ENCODE measurements at places on chromosomes 7 and 10.

GRCh38 chr7:33789871-33790630 lies 115.3 kb upstream of the BMPER start:
- DNase-seq = no peak

GRCh38 chr7:114822844-114823243 lies 99.0 kb upstream of the MDFIC start:
- no peak for DNase-seq

GRCh38 chr7:2872296-2872874 lies 28.3 kb upstream of the GNA12 start:
- DNase-seq = no peak

GRCh38 chr7:28939844-28940544 lies 18.1 kb downstream of the TRIL start:
- DNase-seq = no peak

DNA sequence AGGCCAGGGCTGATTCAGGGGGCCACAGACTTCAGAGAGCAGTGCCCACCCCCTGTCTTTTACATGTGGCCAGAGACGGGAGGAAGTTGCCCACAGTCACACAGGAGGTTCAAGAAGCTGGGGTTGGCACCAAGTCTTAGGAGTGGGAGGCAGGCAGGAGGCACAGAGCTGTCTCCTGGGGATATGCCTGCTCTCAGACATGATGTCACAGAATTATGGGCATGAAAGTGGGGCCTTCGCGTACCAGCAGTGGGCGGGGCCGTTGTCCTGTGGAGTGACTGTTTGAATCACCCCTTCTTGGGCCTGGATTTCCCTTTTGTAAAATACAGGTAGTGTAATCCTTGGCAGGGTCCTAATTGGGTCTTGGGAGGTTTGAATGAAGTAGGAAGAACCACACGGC lies 81.2 kb upstream of the PPIF start:
- no peak for DNase-seq

- no peak for DNase-seq
These were observed 202.0 kb downstream of the ARL4A start for GRCh38 chr7:12889391-12889790.

DNA sequence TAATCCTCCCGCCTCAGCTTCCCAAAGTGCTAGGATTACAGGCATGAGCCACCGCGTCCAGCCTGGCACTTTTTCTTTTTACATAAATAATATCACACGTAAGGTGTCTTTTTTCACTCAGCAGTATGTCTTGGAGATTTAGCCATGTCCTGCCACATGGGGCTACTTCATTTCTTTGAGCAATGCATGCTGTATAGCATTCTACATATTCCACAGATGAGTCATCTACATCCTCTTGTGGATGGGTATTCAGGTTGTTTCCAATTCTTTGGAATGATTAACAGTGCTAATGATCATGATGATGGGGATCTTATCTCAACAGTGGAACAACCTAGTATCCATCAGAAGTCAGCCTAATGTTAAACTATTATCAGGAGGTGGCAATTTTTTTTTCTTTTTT lies 50.8 kb downstream of the ZNF503 start:
- no peak for DNase-seq

DNA sequence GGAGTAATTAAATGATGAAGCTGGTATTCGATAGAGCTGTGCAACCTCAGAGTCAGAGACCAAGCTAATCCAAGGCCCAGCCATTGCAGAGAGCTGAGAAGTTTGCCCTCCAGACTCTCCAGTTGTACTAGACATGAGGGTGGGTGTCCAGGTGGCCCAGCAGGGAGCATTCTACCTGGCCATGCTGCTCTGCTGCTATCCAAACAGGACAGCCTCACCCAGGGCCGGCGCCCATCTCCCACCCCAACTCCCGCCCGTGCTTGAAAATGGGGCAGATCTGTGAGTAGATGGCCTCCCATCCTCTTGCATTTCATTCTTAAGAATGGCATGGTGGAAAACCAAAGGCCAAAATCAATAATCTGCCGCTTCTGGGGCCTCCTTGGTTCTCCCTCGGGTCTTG lies 124.2 kb downstream of the TCERG1L start:
- no peak for DNase-seq

GRCh38 chr10:9613338-9614075 lies 1404.2 kb upstream of the CELF2 start:
- DNase-seq = no peak

All from frontal cortex (tissue), 4 donors.